GM19239 (cell line): ENCODE measurements at places on chromosomes 2 and 18.

- no peak for DNase-seq
Observed at GRCh38 chr18:10032331-10033015, 118.7 kb downstream of the VAPA start.

DNA sequence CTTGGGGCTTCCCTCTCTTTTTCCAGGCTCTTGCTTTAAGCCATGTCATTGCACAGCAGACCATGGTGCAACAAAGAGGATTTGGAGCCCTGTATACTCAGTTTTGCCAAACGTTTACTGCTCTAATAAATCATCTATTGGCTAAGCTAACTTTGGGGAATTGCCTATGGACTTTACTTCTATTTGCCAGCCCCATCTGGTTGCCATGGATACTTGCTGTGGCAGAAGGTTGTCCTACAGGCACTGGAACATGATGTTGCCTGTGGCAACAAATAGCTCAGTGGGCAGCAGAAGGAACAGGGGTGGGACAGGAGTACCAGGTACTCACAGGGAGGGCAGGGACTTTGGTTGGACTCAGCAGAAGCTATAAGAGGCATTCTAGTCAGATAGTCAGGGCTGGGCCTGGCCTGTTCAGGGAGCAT is 129.7 kb downstream of the CCDC85A start:
- DNase-seq = no peak

- DNase-seq = no peak
Observed at GRCh38 chr2:8141079-8141707, 540.7 kb upstream of the ID2 start.

- DNase-seq = no peak
Observed at GRCh38 chr2:9285385-9285920, 78.8 kb downstream of the ASAP2 start.

DNA sequence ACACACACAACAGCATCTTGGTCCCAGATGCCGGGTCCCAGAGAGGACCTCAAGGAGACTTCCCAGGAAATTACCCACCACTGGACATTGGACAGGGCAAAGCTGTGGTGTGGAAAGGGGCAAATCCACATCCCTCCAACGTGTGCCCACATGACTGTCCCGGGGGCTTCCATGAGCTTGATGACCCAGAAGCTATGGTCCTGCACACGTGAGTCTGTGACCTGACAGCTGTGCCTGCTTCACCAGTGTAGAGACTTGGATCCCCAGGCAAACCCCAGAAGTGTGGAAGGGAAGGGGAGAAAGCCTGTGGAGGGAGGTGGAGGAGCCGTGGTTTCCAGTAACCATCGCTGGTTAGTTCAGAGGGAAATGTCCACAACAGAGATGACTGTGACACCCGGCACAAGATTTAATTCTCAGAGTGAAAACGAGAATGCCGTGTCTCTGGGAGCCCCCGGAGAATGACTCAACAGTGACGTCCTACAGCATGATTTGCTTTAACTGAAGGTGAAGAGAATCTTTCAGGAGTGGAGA is 19.1 kb upstream of the GPR55 start:
- no peak for DNase-seq

- no peak for DNase-seq
Observed at GRCh38 chr2:53905396-53905795, 45.6 kb upstream of the GPR75 start.

DNA sequence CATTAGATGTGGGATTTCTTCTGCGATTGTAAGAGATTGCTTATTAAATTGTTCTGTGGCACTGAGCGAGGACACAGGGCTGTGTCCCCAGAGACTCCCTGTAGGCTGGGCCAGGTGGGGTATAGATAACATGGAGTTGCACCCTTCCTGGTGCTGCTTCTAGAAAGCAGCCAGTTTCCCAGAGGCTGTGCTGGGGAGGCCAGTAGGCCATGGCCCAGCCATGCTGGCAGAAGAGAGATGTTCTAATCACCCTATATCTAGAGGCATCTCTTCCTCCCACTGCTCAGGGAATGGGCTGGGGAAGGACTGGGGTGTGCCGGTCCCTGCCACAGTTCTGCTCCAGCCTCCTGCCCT is 66.9 kb downstream of the HS1BP3 start:
- DNase-seq = no peak

GRCh38 chr2:231176066-231176465 is 22.4 kb upstream of the ARMC9 start:
- no peak for DNase-seq

DNA sequence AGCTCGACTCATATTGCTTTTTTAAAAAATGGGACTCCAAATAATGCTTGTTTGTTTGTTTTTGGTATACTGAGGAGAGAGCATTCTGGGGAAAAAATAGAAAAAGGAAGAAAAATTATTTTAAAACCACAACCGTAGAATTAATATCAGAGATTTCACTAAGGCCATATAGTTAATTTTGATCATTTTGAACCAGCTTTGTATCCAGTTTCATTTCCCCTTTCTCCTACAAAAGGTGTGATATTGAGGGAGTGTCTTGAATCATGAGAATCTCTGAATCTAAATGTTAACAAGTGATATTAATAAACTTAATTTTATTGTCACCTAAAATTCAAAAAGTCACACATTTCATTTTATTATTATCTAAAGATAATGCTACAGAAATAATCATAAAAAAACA is 198.5 kb upstream of the GALNT5 start:
- no peak for DNase-seq

- no peak for DNase-seq
Observed at GRCh38 chr2:66434679-66435548, at the start of gene MEIS1. MEIS1 (plus strand) TSS chr2:66435125; CDS start chr2:66435857, 732 bp downstream.

- no peak for DNase-seq
Observed at GRCh38 chr2:219002395-219003266, 9.4 kb upstream of the CRYBA2 start.

DNA sequence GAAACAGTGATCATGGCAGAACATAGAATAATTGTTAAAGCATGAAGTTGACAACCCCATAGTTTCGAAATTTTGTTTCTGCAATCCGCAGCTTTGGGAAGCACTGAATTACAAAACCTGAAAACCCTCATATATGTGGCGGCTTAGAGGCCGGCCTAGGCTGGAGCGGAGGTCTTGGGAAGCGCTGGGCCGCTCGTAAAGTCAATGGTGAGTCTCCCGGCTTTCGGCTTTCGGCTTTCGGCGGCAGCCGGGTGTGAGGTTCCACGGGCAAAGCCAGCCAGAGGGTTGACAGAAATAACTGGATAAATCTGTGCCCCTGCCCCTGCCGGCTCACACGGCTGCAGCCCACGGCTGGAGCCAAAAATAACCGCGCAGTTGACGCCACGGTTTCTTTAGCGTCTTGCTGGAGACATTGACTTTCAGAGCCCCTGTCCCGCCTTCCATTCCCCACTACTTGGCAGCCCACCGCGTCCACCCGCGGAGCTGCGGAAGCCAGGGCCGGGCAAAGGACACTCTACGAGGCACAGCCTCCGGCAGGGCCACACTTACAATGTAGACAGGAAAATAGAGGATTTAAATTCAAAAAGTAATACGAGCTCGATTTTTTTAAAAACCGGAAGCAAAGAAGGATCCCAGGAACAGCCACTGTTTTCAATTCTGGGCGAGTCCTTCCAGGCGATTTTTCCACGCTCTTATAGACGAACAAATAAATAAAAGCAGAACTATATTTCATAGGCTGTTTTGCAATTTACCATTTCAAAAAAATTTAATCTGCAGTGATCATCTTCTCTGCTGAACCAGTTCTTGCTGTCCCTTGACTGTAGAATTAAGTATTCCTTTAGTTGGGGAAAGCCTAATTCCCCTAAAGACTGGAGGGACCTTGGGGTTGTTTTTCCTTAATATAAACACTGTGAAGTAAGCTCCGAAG is 28.3 kb upstream of the ATP6V1B1 start:
- no peak for DNase-seq

GRCh38 chr2:238397356-238397755 is 29.4 kb upstream of the ASB1 start:
- no peak for DNase-seq

DNA sequence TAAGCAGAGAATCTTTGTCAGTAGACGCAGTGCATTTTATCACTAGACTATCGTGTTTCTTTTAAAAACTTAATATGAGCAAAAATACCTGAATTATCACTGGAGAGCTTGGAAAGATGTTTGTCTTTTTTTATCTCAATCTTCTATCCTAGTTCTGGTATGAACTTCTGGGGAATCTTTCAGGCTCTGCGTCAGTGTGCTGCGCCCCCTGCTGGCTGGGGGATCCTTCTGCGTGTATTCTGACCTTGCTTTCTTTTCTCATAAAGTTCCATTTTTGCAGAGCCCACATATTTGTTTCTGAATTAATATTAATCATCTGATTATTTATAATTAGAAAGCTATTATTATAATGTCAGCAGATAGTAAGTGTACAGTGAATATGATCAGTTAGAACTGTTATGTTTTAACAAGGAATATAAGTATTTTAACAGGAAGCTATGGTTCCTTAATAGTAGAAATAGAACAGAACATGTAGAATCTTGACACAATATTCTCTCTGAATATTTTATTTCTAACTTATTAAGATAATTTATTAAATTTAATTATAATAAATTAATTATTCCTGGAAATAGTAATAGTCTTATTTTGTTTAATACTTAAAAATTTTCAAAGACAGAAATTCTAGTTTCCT is 945.0 kb upstream of the CRIM1 start:
- peak; percentile 12 for DNase-seq

- no peak for DNase-seq
Observed at GRCh38 chr2:64533882-64534281, 9.8 kb downstream of the AFTPH start.

GRCh38 chr2:168571061-168571460 is 115.0 kb downstream of the CERS6 start:
- DNase-seq = no peak

GRCh38 chr18:76405681-76406356 is 89.2 kb downstream of the ZNF516 start:
- peak; percentile 44 for DNase-seq

DNA sequence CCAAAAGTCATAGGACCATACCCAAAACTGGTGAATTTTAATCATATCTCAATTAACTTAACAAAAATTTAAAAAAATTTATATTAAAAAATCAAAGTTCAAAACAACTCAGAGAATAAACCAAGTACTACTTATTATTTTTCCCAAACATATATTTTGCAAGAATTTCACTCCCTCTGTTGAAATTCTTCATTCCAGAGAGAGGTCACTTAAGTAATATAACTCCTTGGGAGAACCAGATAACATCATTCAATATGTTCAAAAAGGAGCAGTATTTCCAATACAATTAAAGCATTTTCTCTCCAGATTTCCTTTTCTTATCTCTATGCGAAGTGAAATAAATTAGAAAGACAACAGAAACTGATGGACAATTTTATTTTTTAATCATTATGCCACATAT is 165.9 kb upstream of the RND3 start:
- DNase-seq = no peak

DNA sequence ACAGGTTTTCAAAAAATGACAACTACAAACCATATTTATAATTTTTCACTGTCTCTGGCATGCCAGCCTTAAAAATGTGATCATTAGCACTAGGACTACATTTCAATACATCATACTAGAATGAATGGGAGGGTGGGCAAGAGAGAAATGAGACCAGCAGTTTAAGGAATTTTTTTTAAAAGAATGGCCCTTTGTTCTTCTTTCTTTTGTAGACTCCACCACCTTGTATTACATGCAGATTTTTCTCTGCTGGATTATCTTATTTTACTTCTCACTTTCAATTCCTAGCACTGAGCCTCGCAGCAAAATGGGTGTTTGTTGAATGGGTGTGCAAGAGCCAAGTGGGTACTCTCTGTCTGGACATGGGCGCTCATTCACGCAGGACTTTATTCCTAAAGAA is 39.9 kb downstream of the FRZB start:
- no peak for DNase-seq

DNA sequence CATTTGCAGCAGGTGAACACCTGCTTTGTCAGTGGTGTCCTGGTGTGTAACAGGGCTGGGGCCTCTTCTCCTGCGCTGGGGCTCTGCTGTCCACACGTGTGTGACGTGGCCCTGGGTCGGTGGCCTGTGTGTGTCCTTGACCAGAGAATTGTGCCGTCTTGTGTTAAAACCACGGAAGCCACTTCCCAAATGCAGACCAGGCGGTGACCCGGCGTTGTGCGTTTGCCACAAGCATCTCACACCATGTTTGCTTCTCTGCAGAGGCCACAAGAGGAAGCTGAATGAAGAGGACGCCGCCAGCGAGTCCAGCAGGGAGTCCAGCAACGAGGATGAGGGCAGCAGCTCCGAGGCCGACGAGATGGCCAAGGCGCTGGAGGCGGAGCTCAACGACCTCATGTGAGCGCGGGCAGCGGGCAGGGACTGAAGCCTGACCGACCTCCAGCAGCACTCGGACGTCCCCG is 44.3 kb upstream of the KCNG2 start:
- no peak for DNase-seq

- no peak for DNase-seq
Observed at GRCh38 chr2:84486441-84487115, 27.5 kb upstream of the SUCLG1 start.

DNA sequence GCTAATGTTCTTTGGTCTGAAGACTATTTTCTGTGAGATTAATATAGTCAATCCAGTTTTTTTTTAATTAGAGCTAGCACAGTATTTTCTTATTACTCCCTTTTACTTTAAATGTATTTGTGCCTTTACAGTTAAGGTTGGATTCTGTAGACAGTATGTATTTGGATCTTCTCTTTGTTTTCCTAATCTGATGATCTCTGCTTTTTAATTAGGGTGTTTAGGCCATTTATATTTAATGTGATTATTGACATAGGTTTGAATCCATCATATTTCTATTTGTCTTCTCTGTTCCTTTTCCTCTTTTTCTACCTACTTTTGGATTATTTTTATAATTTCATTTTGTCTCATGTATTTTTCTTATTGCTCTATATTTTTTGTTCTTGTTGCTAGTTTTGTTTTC is 437.7 kb downstream of the CPS1 start:
- no peak for DNase-seq

GRCh38 chr2:138752197-138752956 is 27.8 kb downstream of the NXPH2 start:
- no peak for DNase-seq

DNA sequence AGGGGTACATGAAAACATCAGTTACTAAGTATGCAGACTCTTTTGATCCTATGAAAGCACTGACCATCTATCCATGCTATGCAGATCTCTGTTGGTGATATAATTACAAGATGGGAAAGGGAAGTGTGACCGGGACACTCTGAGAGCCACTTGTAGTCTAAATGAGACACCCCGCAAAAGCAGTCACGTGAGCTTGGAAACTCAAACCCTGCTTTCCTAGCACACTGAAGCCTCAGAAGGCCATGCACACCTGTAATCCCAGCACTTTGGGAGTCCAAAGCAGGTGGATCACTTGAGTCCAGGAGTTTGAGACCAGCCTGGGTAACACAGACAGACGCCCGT is 137.5 kb downstream of the INO80D start:
- DNase-seq = no peak

DNA sequence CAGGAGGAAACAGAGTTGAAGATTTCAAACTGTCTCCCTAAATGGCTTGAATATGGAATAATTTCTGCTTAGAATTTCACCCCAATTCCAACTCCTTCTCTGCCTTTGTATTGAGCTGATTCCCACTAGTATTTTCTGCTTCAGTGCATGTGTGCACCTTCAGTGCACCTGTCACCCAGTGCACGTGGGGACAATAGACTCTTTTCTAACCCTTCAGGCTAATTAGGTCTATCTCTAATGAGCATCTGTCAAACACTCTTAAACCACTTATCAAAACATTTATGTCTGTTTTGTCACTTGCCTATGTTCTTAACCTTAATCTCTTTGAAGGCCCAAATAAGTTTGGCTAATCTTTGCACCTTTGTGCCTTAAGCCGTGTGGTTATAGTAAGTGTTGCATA is 232.0 kb upstream of the NETO1 start:
- DNase-seq = no peak

GRCh38 chr2:15363142-15363541 is 198.0 kb downstream of the NBAS start:
- DNase-seq = no peak
